ENCODE measurements at places on chromosomes 11 and 22.

DNA sequence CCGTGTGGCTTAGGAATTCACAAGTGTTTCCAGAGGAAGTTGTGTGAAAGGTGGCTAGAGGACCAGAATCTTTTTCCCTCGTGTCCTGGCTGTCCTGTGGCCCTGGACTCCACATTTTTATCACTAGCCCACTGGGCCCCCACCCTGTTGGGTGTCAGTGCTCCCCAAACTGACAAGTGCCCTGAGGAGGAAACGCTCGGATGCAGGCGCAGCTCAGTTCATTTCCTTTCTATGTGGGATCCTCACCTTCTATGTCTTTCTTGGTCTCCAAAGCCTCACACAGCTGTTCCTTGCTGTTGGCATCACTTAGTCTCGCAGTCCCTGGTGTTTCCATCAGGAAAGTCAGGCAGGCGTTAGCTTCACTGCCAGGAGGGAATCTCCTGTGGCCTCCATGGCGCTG is 68.0 kb upstream of the KCNQ1OT1 start:
- no peak for DNase-seq

GRCh38 chr11:126815111-126815510 is 185.5 kb downstream of the KIRREL3 start:
- DNase-seq: no peak

GRCh38 chr11:127564810-127565209 is 564.2 kb upstream of the KIRREL3 start:
- DNase-seq: no peak

DNA sequence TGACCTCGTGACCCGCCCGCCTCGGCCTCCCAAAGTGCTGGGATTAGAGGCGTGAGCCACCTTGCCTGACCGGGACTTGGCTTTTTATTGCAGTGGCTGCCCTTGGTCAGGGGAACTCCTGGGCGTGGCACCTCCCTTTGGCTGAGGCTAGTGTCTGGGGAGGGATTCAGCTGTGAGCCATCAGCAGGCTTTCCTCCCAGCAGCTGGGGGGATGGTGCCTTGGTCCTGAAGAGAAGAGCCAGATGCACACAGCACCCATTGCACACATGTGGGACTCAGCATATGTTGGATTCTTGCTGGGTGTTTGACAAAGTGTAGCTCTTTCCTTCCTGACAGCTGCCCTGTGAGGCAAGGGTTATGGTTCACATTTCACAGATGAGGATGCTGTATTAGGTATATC is 8.4 kb downstream of the CYTH4 start:
- no peak for DNase-seq

All from hematopoietic multipotent progenitor cell treated with erythropoietin and hydrocortisone succinate and interleukin-3 and kit ligand, for 8 days (in vitro differentiated cells).